ENCODE measurements at places on chromosomes 3 and 15.
A peak's percentile ranks its signal among the peaks of the same experiment; 100 is the strongest.

DNA sequence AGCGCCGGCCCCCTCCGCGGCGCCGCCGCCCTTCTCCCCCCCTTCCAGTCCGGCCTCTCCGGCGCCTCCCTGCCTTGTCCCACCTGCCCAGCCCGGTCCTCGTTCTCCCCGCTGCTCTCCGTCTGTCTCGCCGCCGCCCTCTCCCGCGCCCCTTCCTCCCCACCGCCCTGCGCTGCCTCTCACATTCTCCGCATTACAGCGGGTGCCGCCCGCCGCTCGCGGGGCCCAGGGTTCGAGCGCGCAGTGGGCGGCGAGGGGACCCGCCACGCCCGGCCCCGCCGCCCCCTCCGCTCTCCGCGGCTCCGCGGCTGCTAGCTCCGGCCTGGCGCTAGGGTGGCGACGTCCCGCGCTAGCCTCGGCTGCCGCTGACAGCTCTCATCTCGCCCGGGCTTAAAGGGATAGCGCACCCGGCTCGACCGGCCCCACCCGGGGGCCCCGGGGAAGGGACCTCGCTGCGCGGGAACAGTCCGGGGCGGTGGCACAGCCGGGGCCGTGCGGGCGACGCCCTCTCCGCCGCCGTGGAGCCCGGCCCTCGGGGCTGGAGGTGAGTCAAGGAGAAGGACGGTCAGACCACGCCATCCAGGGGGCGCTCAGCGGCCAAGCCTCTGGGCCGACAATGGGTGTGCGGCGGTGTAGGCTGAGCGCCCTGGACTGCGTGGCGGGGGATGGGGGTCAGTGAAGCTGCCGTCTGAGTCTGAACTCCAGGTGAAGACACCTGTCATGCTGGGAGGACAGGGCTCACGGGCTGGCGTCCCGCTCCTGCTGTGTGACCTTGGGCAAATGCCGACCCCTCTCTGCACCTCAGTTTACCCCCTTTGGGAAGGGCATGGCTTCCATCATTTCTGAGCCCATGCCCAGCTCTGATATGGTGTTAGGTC, 187.4 kb upstream of the LINGO1 start:
- no peak for DNase-seq

- no peak for DNase-seq
These were observed 92.5 kb upstream of the MEX3B start for GRCh38 chr15:82138306-82138705.

DNA sequence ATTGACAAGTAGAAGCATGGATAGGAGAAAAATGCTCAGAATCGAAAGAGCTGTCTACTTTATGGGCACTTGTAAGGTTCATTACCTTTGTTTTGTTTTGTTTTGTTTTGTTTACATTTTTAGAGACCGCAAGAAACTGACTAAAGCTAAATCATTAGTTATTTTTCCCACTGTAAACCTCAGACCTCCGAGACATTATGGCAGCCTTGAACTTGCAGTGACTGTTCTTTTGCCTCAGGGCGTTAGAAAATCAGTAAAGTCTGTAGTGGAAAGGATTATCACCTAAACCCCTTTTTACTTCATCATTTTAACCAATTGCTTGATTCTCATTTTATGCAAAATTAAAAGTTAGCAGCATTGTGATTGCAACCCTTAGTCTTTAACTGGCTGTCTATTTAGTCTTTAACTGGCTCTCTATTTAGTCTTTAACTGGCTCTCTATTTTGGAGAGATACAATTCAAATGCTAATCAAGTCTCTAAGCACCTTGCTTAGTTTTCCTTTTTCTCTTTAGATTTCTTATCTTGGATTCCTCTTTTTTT, 383.3 kb upstream of the ROBO2 start:
- DNase-seq: no peak

DNA sequence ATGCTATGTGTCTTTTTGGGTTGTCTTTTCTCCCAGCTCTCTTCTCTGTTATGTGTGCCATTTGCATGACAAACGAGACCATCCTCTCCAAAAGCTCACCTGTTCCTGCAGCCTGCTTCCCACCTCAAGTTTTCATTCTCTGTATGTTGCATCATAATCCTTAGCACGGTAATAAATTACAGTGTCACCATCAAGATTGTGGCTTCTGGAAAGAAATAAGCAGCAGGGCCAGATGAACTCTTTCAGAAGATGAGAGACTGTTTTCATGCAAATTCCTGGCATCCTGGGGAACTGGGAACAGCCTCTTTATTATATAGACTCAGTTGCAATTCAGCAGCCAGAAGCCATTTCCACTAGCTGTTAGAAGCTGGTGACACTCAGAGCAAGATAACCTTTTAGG, 436.7 kb downstream of the EPHB1 start:
- DNase-seq: no peak

DNA sequence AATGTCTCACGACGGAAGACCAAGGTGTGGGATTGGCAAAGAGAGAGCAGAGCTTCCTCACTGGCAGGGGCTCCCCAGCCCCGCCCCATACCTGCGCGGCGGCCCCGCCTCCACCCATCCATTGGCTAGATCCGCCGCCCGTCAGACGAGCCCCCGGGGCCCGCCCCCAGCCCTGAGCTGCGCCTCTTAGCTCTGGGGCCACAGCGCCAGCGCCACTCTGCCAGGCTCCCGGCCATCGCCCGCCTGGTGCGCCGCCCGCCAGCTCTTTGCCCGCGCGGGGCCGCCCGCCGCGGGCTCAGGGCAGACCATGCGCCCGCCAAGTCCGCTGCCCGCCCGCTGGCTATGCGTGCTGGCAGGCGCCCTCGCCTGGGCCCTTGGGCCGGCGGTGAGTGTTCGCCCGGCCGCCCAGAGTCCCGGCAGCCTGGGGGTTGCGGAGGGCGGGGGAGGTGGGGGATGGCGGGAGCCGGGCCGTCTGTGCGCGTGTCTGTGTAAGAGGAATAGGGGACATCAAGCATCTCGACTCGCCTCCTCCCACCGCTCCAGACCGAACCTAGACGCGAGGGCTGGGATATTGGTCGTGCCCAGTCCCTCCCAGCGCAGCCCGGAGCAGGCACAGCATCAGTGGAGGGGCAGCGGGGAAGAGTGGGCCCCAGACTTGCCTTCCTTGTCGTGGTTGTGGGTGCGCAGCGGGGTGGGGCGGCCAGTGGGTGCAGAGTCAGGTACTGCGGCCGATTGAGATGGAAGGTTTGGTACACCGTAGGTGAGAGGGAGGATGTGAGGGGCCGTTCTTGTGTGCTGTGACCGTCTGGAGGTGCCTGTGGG, at the start of gene VIPR1:
Gene VIPR1, plus strand, starts transcription at position 215 of the 822 bp plus-strand sequence. Its CDS starts 93 bp downstream, at position 308.
- DNase-seq: peak; percentile 33

DNA sequence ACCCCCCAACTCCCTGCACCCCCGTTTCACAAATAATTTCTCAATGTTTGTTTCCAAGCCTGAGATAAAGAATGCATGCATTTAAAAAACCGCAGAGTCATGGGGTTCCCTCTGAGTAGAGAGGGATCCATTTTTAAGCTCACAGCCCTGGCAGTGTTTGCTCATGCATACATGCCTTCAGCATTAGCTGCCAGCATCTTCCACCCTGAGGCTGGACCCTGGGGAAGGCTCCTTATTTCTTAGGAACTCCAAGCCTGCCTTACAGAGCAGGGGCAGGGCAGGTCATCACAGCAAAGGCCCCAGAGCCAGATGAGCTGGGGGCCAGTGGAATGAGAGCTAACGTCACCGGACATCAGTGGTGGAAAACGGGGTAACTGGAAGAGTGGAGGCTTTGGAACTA, 31.3 kb downstream of the TLE3 start:
- no peak for DNase-seq

- DNase-seq: no peak
These were observed 222.4 kb downstream of the OPA1 start for GRCh38 chr3:193815246-193816027.

All from NCI-H1694 (cell line).